Femur (tissue), 1 donor: ENCODE measurements at places on chromosomes 1 and 21.
A peak's percentile ranks its signal among the peaks of the same experiment; 100 is the strongest.

- no peak for DNase-seq
Measured at GRCh38 chr1:8938232-8938999, 7.3 kb upstream of the CA6 start.

- no peak for DNase-seq
Measured at GRCh38 chr1:158830904-158831507, at the start of gene MNDA. Gene MNDA, plus strand, starts transcription at chr1:158831351. Its CDS starts 10,803 bp downstream, at chr1:158842154.

DNA sequence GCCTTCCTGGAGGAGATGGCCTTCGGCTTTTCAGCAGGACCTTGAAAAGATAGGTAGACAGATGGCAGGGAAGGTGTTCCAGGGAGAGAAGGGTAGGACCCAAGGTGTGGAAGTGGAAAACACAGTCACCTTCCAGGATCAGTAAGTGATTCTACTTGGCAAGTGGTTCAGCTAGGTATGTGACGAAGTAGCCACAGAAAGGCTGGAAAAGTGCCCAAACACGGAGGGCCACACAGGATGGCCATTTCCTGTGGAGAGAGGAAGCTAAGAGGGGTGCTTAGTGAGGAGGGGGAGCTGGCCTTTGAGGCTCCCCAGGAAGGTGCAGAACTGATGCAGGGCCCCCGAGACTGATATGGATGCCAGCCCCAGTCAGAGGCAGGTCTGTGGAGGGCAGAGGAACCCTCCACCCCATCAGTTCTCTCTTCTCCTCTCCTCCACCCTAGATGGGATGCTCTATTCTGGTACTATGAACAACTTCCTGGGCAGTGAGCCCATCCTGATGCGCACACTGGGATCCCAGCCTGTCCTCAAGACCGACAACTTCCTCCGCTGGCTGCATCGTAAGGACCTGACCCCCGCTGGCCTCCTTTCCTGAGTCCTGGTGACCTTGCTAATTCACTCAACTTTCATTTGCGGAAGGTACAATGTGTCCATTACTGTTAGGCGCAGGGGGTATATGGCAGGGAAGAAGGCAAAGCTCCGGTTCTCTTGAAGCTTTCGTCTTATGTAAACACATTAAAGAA lies 6.8 kb downstream of the SEMA4A start:
- DNase-seq = peak; percentile 62

GRCh38 chr1:53807916-53808315 lies 30.2 kb downstream of the NDC1 start:
- DNase-seq = no peak

DNA sequence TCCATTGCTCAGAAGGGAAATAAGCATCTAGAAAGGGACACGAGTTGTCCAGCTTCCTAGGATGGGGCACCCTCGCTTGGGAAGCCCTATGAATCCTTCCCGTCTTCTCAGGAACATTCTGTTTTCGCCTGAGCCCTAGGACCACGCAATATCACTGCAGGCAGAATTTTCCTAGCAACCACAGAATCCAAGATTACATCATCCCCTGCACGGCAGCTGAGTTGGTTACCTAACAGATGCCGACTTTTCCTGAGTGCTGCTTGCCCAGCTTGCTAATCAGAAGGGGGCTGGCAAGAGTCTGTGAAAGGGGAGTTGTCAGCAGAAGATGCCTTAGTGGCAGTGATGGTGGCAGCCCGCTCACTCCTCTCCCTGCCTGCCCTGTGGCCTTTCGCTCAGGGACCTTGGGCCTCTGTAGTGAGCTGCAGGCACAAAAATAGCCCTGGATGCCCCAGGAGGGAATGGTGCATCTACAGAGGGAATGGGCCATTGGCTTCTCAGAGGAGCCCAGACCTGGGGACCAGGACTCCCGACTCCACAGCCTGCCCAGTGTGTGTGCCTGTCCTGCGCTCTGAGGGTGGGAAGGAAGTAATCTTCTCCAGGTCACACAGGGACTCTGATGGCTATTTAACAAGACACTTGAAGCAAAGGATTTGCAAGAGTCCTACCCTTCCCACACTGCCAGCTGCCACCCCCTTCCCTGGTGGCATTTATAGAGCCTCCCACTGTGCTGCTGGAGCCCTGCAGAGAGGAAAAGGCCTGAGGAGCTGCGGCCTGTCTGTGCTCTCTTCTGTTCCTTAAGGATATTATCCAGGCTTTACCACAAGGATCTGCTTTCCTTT lies 28.9 kb upstream of the CLSTN1 start:
- DNase-seq = no peak

DNA sequence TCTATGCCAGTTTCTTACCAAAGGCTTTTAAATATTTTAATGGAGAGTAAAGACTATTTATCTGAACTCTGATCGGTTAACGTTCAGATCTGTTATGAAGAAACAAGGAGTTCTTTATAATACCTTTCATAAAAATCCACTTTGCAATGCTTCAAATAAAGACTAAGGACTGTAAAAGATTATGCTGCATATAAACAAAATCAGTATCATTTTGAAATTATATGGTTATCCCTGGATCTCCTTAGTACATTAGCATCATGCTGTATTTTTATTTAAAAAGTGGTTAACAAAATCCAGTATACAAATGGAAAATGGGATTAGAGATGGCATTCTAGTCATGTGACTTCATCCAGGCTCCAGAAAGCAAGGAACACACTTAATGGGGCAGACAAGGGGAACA lies 386.8 kb downstream of the LMO4 start:
- no peak for DNase-seq

DNA sequence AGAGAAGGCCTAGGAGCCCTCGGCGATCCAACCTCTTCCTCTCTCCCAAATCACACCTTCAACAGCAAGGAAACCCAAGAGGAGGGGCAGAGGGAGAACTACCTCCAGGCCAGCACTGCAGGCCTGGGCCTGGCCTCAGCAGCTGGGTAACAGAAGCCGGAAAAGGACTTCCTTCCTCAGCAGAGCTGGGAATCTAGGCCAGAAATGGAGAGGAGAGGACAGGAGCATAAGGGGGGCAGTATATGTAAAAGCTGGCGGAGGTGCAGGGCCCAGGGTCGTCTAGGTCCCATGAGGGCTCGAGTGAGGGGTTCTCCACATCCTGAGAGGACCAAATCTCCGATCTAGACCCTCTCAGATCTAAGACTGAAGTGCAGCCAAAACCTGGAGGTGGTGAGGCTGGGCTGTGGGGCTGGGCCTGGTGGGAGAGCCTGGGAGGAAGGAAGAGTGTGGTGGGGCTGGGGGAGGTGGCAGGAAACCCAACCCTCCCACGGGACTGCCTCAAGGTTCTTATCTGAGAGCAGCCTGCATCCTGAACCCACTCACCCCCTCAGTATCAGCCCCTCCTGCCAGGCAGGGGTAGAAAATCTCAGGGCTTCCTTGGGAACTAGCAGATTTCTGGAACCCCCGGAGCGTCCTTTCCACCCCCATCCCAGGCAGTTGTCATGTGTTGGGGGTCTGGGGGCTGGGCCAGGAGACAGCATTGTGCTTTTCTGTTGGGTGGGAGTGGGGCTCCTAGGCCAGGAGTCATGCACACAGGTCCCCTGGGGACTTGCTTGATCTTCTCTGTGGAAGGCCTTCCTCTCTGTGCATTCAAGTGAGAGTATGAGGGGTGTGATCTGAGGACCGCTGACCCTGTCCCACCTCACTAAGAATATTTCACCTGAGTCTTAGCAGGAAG lies 33.0 kb downstream of the PIK3C2B start:
- DNase-seq = peak; percentile 66

DNA sequence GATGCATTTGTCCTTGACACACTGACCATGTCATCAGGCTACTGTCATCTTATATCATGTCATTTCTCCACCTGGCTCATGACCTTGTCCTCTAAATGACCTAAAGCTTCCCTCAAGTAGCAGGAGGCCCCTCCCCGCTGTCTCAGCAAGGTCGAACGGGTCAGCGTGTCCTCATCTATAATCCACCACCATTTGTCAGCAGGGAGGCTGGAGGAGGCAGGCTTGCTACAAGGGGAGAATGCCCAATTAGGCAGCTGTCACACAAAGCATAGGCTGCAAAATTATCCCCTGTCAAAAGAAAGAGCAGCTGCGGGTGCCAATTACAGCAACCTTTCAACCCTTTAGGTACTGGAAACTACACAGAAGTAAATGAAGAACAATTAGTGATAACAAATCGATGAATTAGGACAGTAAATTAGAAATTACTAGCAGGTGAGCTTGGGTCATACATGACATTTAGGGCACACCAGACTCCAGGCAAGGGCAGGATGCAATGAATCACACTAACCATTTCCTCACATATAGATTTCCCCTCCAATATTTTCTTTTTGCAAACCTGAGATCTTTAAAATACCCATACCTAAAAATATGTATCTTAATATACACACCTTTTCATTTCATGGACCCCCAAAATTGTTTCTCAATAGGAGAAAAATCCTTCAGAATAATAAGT lies 61.2 kb downstream of the NRIP1 start:
- DNase-seq = peak; percentile 23
